Heart left ventricle (tissue), 16 donors: ENCODE measurements at places on chromosomes 16 and 17.

- DNase-seq, result no peak
- H3K36me3 ChIP-seq, result peaks cover 66% of the 10 kb centered on the region
- H3K4me1 ChIP-seq, result peaks cover 15% of the 10 kb centered on the region
- no peaks in the 10 kb centered on the region for H3K27me3 ChIP-seq
Measured at GRCh38 chr17:59404471-59404870, 73.0 kb downstream of the YPEL2 start.

- H3K4me3 ChIP-seq, result peak overlapping the region; percentile 35
- peaks cover 92% of the 10 kb centered on the region for H3K4me1 ChIP-seq
- H3K36me3 ChIP-seq, result no peaks in the 10 kb centered on the region
- H3K27ac ChIP-seq, result peak overlapping the region; percentile 79
- no peaks in the 10 kb centered on the region for H3K27me3 ChIP-seq
- peak; percentile 87 for DNase-seq
Measured at GRCh38 chr17:78736526-78737079, 45.5 kb downstream of the CYTH1 start.

- H3K36me3 ChIP-seq, result no peaks in the 10 kb centered on the region
- peak overlapping the region; percentile 92 for H3K27ac ChIP-seq
- H3K4me3 ChIP-seq, result peak overlapping the region; percentile 56
- no peaks in the 10 kb centered on the region for H3K27me3 ChIP-seq
- peaks cover 22% of the 10 kb centered on the region for H3K4me1 ChIP-seq
- DNase-seq, result no peak
Measured at GRCh38 chr16:22191532-22192260, 14.4 kb upstream of the EEF2K start.

- no peak overlapping the region for H3K4me3 ChIP-seq
- H3K27ac ChIP-seq, result no peak overlapping the region
- DNase-seq, result no peak
- no peaks in the 10 kb centered on the region for H3K36me3 ChIP-seq
- peaks cover 3% of the 10 kb centered on the region for H3K4me1 ChIP-seq
- no peaks in the 10 kb centered on the region for H3K27me3 ChIP-seq
Measured at GRCh38 chr16:14168146-14168545, 97.0 kb downstream of the MRTFB start.

DNA sequence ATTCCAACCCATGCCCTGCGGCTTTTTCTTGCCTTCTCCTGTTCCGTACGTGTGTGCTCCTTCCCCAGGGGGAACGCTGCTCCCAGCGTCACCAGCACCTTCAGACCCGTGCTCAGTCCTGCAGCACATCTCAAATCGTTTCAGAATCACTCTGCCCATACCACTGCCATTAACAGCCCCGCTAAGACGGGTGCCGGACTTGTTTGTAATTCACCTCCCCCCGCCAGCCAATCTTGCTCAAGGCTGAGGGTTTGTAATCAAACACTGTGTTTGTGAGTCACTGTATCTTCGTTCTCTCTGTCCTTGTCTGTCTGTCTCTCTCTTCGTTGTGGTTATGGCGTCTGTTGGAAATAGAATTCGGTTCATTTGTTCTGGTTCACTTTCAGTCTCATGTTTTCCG is 17.3 kb downstream of the CARD14 start:
- H3K27me3 ChIP-seq, result no peaks in the 10 kb centered on the region
- no peaks in the 10 kb centered on the region for H3K36me3 ChIP-seq
- H3K4me1 ChIP-seq, result no peaks in the 10 kb centered on the region
- H3K4me3 ChIP-seq, result peak overlapping the region; percentile 33

DNA sequence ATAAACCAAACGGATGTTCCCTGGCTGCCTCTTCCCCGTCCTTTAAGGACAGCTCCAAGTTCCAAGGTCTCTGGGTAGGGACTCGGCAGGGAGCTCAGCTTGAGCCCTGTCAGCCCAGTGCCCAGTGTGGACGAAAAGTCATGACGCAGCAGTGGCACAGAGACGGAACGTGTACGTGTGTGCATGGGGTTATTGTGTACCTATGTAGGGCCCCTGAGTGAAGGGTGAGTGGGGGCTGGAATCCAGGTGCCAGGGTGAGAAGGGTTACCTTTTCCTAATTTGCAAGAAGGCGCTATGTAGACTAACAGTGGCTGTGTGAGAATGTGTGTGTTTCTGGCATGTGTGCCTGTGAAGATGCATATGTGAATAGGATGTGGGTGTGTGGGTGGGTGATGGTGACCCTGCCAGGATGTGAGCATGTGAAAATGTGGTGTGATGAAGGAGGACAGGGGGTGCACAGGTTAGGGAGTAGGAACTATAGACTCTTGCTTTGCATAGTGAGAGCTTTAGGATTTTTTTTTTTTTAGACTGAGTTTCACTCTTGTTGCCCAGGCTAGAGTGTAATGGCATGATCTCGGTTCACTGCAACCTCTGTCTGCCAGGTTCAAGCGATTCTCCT is 6.0 kb downstream of the SCN4A start:
- H3K27me3 ChIP-seq, result no peaks in the 10 kb centered on the region
- H3K4me3 ChIP-seq, result no peak overlapping the region
- DNase-seq, result no peak

DNA sequence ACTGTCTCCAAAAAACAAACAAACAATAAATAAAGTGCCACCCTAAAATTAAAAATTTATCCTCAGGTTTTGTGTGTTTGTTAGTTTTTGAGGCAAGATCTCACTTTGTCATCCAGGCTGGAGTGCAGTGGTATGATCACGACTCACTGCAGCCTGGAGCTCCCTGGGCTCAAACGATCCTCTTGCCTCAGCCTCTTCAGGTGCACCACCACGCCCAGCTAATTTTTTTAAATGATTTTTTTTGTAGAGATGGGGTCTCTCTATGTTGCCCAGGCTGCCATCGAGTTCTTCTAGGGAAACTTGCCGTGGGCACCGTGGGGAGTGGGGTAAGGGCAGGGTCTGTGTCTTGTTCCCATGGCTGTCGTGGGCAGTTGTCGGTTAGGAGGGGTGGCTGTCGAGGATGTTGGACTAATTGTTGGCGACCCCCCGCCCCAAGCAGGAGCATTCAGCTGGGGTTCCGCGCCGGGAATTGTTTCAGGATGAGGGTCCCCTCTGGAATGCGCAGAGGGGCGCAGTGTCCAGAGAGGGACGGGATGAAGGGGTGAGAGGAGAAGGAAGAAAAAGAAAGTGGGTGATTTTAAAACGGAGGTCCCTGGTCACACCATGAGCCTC is 1.1 kb upstream of the RNF213 start:
- peak overlapping the region; percentile 69 for H3K4me3 ChIP-seq
- peak overlapping the region; percentile 95 for H3K27ac ChIP-seq
- H3K4me1 ChIP-seq, result peaks cover 35% of the 10 kb centered on the region
- no peaks in the 10 kb centered on the region for H3K36me3 ChIP-seq
- no peaks in the 10 kb centered on the region for H3K27me3 ChIP-seq

- peak within 1 kb of the TSS; percentile 58 for H3K4me3 ChIP-seq
- H3K27ac ChIP-seq, result peak within 1 kb of the TSS; percentile 89
- H3K27me3 ChIP-seq, result no peaks in the 10 kb centered on the region
- H3K36me3 ChIP-seq, result peaks cover 24% of the 10 kb centered on the region
- peaks cover 65% of the 10 kb centered on the region for H3K4me1 ChIP-seq
- DNase-seq, result peak; percentile 79
Measured at GRCh38 chr17:19386974-19387920, at the start of gene MFAP4. Gene MFAP4, minus strand, starts transcription at chr17:19387190. Its CDS starts 35 bp downstream, at chr17:19387155.

DNA sequence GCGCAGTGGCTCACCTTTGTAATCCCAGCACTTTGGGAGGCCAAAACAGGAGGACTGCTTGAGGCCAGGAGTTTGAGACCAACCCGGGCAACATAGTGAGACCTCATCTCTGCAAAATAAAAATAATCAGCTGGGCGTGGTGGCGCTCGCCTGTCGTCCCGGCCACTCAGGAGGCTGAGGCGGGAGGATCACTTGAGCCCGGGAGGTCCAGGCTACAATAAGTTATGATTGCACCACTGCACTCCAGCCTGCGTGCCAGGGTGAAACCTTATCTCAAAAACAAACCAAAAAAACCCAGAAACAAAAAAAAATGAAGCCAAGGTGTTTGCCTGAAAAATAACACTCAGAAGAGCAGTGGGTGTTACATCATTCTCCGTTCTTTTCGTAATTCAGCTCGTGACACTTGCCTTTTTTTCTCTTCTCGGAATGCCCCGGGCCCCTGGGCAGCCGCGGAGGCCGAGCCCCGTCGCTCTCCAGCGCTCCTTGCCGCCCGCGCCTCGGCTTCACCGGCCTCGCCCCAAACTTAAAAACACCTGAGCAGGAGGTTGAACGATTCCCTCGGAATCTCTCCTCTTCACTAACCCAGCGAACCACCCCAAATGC is 17.0 kb downstream of the PRCD start:
- peak overlapping the region; percentile 78 for H3K27ac ChIP-seq
- peaks cover 10% of the 10 kb centered on the region for H3K36me3 ChIP-seq
- no peak for DNase-seq
- H3K4me3 ChIP-seq, result peak overlapping the region; percentile 61

- peaks cover 20% of the 10 kb centered on the region for H3K4me1 ChIP-seq
- H3K4me3 ChIP-seq, result no peak overlapping the region
- peaks cover 22% of the 10 kb centered on the region for H3K36me3 ChIP-seq
- no peak for DNase-seq
- no peak overlapping the region for H3K27ac ChIP-seq
- no peaks in the 10 kb centered on the region for H3K27me3 ChIP-seq
Measured at GRCh38 chr17:1435326-1435725, 20.7 kb downstream of the CRK start.

DNA sequence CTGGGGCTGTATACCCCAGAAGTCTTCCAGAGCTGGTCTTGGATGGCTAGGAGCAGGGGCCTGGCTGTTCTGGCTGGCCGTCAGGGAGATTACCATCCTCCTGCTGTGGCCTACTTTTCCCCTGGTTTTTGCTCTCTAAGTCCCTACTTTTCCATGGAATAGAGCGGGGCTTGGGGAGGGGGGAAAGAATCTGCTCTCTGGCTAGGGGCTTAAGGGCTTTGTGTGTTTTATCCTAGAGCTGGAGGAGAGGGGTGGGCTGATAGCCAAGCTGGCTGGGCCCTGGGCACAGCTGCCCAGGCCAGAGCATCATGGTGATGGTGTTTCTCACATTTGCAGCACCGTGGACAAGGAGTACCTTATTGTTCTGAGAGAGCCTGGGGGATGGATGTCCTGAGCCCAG is 3.6 kb downstream of the NRN1L start:
- no peak for DNase-seq
- no peak overlapping the region for H3K4me3 ChIP-seq
- peaks cover 21% of the 10 kb centered on the region for H3K36me3 ChIP-seq

- H3K4me3 ChIP-seq, result no peak overlapping the region
- DNase-seq, result peak; percentile 60
- no peaks in the 10 kb centered on the region for H3K36me3 ChIP-seq
- H3K27me3 ChIP-seq, result no peaks in the 10 kb centered on the region
- no peak overlapping the region for H3K27ac ChIP-seq
Measured at GRCh38 chr16:84277244-84277823, 17.3 kb upstream of the WFDC1 start.

DNA sequence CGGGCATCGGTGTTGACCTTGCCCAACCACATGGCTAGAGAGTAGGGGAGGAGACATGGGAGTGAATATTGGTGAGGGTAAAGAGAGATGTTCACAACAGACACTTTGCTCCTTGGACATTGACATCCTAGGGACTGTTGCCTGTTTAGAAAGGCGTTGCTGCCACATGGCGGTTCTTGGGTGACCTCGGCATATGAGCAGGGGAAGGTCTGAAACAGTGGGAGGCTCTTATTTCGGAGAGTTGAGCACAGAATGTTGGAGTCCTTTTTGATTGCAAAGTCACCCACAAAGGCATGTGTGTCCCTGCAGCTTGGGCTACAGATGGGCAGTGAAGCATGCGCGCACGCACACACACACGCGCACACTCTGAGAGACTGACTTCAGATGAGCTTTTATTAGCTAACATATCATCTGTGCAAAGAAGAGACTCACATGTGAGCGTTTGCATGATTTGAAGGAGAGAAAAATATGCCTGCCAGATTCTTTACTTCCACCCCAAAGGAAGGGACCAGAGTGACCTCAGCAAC is 104.4 kb downstream of the SHISA9 start:
- H3K4me1 ChIP-seq, result no peaks in the 10 kb centered on the region
- no peak overlapping the region for H3K4me3 ChIP-seq
- no peaks in the 10 kb centered on the region for H3K27me3 ChIP-seq
- no peaks in the 10 kb centered on the region for H3K36me3 ChIP-seq
- DNase-seq, result no peak
- no peak overlapping the region for H3K27ac ChIP-seq

DNA sequence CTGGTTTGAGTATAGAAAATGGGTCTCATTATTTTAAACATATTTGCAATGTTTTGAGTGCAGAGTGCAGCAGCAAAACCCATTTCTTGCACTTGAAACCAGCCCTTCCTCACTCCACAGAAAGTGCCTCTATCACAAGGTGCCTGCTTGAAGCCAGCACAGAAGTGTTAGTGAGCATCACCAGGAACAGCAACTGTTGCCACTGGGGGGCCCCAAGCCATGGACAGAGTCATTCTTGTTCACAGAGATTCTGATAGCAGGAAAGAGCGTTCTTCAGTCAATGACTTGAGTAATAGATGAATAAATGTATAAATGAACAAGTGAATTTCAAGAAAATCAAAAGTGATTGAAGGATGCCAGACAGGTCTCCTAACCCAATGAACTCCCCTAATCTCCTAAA is 45.6 kb downstream of the CHD9NB start:
- no peaks in the 10 kb centered on the region for H3K36me3 ChIP-seq
- H3K27me3 ChIP-seq, result no peaks in the 10 kb centered on the region
- no peaks in the 10 kb centered on the region for H3K4me1 ChIP-seq

- H3K4me3 ChIP-seq, result no peak overlapping the region
- no peaks in the 10 kb centered on the region for H3K36me3 ChIP-seq
- H3K4me1 ChIP-seq, result no peaks in the 10 kb centered on the region
- no peaks in the 10 kb centered on the region for H3K27me3 ChIP-seq
- DNase-seq, result no peak
Measured at GRCh38 chr17:63095459-63095858, 129.4 kb downstream of the TANC2 start.

GRCh38 chr16:63983401-63983800 is 1138.5 kb downstream of the CDH11 start:
- no peaks in the 10 kb centered on the region for H3K4me1 ChIP-seq
- H3K27ac ChIP-seq, result no peak overlapping the region
- no peaks in the 10 kb centered on the region for H3K27me3 ChIP-seq
- no peak for DNase-seq
- no peaks in the 10 kb centered on the region for H3K36me3 ChIP-seq

DNA sequence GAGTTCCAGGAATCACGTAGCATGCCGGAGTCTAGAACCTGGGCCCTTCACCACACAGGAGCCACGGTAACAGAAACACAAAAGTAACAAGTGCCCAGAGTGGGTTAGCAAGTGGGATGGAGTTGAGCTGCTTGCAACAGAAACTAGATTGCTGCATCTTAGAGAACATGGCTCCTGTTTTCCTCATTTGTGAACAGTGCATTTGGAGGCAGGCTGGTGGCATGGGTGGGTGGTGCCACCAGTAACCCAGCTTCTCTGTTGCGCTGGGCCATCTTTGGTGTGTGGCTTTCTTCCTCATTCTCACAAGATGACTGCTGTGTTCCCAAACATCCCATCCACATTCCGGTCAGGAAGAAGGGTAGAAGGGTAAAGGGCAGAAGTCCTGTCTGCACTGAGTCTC is 95.5 kb downstream of the KATNIP start:
- no peak overlapping the region for H3K4me3 ChIP-seq
- DNase-seq, result no peak
- H3K27ac ChIP-seq, result no peak overlapping the region
- no peaks in the 10 kb centered on the region for H3K36me3 ChIP-seq
- H3K27me3 ChIP-seq, result no peaks in the 10 kb centered on the region
